ENCODE measurements at places on chromosomes 13 and 19.

GRCh38 chr19:33767898-33768413, 28.7 kb upstream of the KCTD15 start:
- no peak for DNase-seq

DNA sequence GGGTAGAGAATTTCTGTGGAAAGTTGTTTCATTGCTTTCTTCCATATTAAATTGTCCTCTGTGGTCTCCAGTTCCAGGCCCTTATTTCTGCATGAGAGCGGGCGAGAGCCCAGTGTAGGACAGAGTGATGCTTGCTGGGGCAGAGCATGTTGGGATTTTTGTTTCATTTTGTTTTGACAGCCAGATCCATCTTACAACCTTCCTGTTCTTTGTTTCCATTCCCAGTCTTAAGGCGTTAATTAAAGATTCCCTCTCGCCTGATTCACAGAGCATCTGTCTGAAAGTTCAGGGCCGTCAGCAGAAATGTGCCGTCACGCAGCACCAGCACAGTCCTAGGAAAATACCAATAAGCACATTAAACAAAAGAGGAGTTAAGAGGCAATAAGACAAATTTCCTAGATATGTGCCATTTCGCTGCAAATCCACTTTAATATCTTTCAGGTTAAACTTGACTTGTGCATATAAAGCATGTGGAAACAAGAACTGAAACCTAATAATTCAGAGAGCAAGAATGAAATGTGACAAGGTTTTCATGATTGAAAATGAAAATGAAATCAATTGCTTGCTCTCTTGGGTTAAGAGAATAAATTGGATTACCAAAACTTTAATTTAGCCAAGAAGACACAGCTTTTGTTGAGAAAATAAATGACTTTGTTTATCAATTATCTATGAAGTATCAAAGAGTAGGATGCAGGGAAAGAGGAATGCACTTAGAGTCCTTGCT, 210.7 kb upstream of the SLC10A2 start:
- no peak for DNase-seq

GRCh38 chr19:31232180-31232579, 117.1 kb downstream of the TSHZ3 start:
- no peak for DNase-seq

DNA sequence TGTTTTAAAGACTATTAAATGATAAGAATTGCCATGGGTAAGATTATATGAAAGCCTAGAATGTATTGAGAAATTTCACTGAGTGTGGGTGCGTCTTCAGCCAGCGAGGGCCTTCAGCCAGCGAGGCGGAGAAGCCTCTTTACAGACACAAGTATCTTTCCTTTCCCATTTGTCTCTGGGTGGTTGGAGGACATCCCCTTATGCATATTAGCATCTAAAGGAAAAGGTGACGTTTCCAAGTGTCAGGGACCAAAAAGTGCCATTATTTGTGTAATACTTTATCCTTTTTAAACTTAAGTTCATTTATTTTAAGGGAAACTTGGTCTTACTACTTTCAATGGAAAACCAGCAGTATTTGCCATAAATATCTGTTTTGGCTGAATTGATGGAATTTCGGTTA, 22.2 kb downstream of the SMARCA4 start:
- DNase-seq: no peak

- no peak for DNase-seq
Observed at GRCh38 chr19:787536-787935, 9.7 kb upstream of the PTBP1 start.

DNA sequence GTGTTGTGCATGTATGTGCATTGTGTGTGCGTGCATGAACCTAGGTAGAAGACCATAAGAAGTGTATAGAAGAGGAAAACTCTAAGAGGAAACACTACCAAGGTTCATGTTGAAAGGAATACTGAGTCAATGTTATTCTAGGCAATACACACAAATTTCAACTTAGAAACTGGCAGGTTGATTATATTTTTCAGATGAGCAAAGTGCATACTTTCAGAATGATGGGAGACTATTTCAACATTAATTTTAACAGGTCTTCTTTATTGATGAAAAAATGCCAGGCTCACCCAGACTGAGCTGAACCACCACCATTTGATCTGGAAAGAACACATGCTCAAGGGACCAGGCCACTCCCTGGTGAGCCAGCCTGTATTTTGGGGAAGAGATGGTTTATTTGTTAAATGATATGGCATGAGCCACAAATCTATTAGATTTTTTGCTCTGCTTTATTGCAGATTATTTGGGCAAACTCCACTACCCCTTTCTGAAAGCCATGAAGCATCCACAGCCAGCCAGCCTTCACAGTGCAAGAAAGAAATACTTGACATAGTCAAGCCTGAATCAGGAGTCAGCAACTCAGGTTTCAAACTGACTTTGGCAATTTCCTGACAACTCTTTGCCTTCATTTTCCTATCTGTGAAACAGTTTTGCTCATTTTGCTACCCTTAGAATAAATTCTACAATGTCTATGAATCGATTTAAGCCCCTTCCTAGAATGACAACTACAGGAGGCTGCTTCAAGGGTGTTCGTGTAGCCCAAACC, 368.9 kb downstream of the COG6 start:
- DNase-seq: no peak

- no peak for DNase-seq
Observed at GRCh38 chr13:109781384-109782065, 4.9 kb downstream of the IRS2 start.

DNA sequence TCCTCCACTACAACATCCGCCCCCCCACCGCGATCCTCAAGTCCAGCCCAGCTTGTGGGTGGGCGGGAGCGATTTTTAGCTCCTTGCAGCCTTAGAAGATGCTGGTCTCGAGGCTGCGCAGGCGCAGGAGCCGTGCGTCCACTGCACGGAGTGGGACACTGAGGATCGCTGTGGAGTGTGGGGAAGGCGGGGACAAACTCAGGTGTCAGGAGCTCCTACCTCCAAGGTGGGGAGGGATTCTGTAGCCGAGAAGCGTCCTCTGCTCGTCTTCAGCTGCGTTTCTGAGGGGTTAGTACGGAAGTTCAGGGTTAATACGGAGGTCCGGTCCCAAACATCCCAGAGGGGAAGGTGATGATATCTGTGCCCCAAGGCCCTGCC, at the start of gene RTBDN:
Gene RTBDN (minus strand): TSS at position 14 of the 378 bp plus-strand sequence. CDS start 4,600 bp downstream, outside the sequence.
- DNase-seq: no peak

DNA sequence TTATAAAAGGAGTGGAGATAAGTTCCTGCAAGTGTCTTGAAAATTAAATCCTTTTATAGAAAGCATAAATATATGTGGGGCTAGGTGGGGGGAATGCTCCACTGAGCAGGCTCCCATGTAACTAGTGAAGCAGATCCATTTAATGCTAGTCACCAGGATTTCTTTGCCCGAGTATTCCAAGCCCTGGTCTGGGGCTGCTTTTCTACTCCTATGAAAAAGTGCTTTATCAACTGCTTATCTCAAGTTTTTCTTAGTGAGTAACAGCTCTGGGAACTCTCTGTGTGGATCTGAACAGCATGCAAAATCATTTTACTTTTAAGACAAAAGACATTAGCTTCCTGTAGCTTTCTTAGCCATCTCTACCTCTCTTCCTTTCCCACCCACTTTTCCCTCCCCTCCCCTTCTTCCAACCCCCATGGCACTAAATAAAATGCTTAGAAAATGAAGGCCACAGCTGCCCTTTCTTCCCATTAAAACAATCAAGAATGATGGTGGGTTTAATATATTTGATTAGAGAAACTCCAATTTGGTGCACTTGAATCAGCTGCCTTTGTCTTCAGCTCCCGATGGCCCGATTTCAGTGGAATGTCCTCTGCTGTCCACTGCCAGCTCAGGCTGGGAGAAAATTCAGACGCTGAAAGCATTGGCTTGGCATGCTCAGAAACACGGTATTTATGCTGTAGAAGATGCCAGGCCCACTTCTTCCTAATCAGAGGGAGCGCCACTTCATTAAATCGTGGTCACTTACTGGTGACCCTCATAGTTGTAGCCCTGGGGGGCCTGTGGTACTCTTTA, 475.1 kb downstream of the FOXO1 start:
- no peak for DNase-seq

DNA sequence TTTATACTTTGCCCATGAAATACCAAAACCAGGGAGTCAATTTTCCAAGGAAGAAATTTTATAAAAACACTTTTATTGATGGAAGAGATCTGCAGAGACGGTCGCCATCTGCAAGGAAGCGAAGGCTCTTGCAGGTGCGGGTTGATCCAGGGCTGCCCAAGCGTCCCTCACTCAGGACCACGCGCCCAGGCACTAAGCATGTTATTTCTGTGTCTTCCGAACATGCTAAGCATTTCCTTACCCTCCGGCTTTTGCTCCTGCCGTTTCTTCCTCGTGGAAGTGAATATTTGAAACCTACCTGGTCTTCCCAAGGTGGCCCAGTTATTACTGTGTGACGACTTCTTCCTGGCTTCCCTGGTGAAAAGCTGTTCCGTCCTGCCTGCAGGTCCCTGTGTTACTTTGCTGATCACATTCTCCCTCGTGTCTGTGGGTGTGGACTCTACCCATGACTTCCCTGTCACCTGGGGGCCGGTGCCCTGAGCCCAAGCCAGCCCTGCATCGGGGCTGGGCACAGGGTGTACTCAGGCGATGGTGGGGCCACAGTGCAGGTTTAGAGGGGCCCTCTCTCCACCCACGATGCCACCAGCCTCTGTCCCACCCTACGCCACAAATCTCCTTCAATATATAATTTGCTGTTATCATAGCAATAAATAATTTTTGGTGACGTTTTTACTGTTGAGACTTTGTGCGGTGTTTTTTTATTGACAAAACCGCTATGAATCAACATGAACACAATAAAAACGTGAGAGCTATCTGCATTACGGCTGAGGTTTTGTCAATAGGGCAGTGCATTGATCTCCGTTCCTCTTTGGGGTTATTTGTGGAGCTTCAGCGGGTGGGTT, 119.4 kb downstream of the URI1 start:
- no peak for DNase-seq

DNA sequence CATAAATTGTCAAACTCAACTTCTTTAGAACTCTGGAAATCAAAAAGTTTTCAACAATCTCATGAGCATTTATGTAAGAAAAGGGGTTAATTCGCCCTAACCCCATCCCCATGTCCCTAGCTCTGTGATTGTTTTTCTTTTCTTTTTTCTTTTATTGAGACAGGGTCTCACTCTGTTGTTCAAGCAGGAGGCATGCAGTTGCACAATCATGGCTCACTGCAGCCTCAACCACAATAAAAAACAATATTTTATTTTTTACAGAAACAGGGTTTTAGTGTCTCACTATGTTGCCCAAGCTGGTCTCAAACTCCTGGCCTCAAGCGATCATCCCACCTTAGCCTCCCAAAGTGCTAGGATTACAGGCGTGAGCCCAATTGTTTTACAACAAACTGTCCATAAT, 16.7 kb downstream of the VWA8 start:
- DNase-seq: no peak

- DNase-seq: no peak
Observed at GRCh38 chr13:76014406-76015318, 378.5 kb downstream of the LMO7 start.

DNA sequence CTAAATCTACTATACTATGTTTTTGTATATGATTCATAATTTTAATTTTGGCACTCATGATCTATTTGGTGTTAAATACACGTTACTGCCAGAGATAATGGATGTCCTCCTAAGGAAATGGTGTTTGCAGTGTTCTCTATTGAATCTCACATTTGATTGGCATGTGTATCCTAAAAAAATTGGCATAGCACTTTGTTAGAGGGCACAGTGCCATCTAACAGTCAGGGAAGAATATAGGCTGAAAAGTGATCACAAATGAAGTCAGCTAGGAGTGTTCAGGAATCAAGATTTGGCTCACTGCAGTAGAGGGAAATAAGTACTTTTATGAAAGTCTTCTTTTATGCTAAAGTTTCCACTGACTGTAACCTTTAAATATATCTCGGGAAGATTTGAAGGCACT, 624.6 kb downstream of the GPC6 start:
- DNase-seq: no peak

DNA sequence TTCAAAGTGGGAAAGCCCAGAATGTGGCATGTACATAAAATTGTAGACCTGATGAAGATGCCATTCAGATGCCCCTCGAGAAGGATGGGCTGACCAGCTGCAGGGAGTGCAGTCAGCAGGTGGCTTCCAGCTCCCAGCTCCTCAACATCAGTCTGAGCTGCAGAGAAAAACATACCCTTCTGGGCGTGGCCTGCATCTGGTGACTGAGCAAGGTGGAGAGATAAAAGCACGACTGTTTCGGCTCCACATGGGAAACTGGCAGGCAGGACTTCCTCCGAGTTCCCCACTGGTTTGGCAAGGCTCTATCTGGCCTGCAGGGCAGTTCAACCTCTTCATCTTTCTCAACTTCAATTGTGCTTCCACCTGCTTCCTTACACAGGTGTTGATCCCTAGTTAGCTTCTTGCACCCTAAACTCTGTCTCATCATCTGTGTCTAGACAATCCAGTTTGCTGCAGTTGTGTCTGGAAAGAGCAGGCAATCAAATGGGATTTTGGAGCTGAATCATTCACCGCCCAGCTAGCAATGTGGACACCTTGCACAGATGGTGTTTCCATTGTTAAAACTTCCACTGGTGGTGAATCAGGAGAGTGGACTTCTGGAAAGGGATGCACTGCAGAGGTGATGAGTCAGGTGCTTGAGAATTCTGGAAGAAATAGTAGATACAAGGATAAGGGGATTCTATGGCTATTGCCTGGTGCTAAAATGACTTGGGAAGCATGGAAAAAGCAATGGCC, 56.8 kb downstream of the POLR1D start:
- no peak for DNase-seq

- no peak for DNase-seq
Observed at GRCh38 chr13:49444524-49445395, 686 bp downstream of the SETDB2 start.

- DNase-seq: no peak
Observed at GRCh38 chr13:37997641-37998040, 128.1 kb upstream of the TRPC4 start.

DNA sequence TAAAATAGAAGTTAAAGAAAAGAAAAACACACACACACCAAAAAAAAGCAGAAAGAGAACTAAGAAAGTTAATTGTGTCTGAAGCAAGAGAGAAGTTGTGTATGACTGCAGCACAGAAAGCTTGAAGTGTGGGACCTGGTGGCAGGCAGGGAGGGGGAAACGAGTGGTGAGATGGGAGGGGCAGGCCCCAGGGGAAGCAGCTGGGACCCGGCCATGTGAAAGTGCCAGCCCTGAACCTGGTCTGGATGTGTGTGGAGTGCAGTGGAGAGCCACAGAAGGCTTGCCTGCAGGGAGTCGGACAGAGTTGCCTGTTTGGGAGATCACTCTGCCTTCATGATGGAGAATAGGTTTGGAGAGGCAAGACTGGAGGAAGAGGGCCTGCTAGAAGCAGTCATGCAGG, 199.0 kb downstream of the GGACT start:
- no peak for DNase-seq

Measured in stimulated activated CD4-positive, alpha-beta T cell treated with anti-CD3 and anti-CD28 coated beads, Interleukin-1b, Interleukin-23, amount 100 ng/mL, for 1 hour (primary cell).